ENCODE measurements at places on chromosomes 12 and 14.

DNA sequence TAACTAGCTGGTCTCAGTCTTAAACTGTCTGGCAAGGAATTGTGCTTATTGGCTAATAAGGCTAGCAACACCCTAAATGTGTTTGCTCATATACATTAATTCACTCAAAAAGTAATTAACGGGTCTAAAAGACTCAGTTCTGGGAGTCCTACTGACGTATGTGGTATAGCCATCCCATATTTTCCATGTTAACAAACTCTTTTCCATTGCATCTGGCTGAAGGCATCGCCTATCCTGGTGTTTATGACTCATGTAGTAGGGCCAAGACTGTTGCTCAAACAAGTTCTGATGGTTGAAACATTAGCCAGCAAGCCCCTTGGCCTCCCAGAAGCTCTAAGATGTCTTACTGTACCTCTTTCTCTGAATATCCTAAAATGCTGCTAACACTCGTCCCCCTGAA lies 98.5 kb downstream of the PHLDA1 start:
- no peak for DNase-seq

DNA sequence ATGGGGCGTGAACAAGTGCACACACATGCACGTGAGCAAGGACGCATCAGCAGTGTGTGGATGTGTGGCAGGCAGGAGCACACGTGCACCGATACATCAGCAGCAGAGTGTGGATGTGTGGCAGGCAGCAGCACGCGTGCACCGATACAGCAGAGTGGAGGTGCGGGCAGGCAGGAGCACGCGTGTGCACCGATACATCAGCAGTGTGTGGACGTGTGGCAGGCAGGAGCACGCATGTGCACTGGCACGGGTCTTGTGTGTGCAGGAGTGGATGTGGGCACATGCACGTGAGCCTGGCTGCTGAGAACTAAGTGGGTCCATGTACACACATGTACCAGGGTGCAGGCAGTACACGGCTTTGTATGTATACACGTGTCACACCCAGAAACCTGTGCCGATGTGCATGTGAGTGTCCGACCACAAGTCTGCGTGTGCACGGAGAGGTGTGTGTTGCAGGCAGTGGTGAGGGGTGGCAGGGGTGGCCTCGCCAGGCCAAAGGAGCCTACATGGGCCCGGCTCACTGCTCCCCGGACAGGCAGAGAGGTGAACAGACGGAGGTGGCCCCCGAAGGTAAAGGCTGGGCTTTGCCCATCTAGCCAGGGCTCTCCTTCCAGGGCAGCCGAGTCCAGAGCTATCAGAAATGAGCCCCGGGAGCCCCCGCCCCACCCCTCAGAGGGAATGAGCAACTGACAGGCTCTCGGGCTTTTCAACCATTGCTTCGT lies 53.9 kb downstream of the RFLNA start:
- DNase-seq: no peak

DNA sequence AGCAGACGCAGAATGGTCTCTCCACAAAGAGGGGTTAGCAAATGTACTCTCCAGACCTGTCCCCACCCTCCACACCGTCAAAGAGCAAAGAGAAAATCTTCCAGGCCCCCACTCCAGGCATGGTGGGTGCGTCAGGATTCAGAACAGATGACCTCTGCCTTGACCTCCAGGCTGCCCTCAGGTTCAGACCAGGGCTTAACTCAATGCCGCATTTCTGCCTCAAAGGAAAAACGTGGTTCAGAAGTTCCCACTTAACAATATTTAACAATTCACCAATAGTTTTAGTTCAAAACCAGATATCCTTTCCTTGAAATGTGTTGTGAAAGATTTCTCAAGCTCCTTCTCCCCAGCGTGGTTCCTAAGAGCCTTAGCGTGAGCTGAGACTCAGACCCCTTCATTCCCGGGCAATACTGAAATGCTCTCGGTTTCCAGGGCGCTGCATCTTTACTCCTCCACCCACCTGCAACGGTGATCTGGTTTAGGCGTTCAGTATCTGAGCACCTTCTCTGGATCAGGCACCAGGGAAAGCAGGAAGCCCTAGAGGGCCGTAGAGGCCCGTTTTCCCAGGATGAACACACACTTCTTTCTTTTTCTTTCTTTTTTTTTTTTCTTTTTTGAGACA lies 22.9 kb downstream of the HSP90AA1 start:
- DNase-seq: no peak

DNA sequence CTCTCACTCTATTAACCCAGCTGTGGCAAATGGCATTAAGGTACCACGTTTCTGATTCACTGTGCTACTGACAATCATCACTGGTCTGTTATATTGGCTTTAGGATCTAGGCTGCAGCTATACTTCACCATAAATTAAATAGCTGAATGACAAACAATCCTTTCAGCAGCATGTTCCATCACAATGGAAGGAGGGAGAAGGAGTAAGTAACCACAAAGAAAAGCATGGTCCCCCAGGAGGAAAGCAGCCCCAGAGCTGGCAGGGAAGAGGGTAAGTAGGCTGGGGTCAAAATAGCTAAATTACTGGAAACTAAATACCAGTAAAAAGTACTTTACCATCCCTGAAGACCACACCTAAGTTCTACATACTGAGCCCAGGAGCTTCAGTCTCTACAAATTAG lies 2.8 kb downstream of the ARMH4 start:
- no peak for DNase-seq

DNA sequence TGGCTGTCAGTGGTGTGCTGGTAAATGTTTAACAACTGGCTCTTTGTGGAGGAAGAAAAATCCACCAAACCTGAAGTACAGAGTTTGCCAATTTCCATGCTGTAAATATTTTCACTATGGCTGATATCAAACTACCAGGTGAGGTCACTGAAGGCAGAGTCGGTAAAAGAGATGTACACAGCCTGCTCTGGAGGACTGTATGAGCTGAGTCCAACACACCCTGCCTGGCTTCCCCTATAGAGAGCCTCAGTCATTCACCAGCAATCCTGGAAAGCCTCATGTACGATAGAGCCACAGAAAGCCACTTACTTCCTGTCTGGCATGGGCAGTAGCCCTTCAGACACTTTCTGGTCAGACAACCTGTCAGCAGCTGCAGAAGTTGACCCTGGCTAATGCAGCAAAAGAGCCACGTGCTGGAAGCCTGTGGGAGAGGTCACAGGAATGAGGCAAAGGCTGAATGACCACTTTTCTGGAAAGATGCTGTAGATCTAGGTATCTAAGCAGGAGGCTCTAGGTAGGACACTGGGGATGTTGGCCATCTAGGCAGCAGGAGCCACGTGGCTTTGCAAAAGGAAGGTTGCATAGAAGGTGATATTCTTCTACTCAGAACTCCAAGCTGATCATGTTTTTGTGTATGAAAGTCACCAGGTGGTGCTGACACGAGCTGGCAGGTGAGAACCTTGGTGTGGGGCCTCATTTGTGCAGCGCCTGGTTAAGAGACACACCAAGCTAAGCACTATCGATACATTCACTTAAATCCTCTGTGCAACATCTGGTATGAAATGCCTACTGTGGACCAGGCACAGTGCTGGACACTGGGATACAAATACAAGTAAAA lies 553.9 kb downstream of the VRK1 start:
- no peak for DNase-seq

DNA sequence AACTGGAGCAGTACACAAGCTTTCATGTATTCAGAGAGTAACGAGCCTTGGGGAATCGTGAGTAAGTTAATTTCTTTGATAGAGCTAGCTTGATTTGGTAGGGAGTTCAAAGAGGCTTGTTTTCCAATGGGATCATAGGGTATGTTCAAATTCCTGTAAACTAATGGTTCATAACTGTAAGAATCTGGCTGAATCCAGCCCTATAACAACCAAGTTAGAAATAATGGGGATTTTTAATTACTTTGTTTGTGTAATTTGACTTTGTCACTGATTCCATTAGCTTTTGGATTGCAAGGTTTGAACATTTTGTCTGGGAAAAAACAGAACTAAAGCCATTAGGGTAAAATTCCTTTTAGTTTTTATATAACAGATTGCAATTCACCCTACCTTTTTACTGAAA lies 94.0 kb downstream of the WNK1 start:
- no peak for DNase-seq

DNA sequence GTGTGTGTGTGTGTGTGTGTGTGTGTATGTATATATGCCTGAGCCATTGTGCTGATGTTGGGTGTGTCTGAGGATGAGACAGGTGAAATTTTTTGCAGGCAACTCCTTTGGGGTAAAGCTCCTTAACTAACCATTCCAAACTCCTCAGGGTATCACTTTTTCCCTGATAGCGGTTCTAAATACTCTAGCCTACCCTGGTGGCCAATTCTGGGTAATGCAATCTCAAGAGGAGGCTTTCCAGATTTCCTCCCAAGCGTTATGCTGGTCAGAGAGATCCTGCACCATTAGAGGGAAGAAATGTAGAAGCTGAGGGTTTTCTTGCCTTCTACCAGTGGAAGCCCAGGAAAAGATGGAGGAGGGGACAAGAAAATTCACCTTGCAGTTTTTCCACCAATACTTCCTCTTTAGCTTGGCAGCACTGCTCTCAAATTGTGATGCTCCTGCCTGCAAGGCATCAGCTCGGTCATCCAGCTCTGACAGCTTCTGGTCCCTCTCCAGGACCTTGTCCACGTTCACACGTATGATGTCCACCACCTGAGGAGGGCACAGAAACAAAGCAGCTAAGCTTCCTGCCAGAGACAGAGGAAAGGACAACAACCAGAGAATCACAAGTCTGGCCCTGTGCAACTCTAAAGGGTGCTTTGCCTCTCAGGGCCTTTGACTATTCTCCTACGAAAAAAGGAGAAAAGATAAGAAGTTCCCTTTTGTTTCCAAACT lies 4.9 kb downstream of the VAMP1 start:
- DNase-seq: peak; percentile 48

DNA sequence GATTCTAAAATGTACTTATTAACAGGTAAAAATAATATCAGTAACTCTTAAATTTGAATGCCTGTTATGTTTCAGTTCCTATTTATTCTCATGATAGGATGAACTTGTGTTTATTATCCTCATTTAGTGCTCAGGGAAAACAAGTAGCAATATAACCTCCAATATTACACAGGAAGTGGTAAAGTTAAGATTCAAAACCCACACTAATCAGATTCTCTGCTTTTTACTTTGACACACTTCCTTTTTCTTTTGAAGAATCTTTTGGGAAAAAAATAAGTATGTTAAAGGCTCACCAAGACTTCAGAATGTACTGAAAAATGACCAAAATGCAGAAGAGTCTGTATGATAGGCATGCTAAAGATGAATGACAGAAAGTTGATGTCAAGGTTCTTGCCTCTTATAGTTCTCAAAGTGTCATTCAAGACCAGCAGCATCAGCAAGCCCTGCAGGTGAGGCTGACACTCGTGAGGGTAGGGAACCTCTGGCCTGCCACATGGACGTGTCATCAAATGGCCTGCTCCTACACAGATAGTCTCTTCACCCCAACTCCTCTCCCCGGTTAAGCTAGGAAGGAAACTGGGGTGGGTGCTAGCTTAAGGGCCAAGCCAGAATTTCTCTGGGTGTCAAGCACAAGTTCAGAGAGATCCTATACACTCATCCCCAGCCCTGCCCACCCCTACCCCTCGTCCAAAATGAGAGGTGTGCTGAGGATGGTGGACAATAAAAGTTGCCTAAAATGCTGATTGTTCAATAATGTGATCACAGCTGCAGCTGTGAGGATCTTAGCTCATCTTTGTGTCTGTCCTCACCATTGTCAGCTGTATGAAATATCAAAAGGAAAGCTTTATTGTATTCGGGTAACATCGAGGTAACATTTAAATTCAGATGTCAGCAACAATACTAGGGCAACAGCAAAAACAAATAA lies 6.3 kb downstream of the TBPL2 start:
- no peak for DNase-seq

- no peak for DNase-seq
These were observed 57.9 kb upstream of the NAV3 start for GRCh38 chr12:77772676-77773298.

- DNase-seq: no peak
These were observed 77.2 kb downstream of the FERMT2 start for GRCh38 chr14:52873694-52874093.

DNA sequence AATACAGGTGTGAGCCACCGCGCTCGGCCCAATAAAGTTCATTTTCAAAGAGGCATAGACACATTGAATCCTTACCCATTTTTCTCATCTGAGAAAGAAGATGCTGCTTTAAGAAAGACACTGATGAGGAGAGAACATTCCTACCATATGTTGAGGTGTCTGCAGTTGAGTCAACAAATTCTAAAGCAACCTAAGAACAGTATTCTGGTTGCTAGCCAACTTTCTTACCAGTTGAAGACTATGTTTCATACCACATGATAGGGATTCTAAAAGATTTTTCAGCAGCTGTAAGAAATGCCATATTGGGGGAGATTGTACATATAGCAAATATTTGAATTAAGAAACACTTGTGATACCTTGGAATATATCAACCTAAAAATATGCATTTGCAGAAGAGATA lies 160.1 kb downstream of the SRGAP1 start:
- no peak for DNase-seq

DNA sequence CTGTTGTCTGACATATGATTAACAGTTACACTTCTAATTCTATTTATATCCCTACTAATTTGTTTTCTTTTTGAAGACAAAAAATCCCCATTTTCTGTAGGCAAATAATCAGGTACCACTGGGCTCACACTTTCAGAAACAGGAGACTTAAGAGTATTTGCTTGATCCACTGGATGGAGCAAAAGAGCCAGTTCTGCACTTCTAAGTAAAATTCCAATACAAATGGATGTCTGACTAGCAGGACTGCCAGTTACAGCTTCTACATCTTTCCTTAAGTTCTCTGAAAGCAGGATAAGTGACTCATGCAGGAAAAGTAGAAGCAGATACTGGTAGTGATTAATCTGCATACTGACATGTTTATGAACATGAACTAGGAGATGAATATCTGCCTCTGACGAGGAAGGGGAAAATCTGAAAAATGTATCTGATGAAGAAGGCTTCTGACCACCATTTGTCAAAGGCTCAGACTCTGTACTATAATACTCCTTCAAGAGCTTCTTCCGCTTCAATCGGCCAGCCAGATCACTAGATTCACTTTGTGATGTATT lies 73.8 kb upstream of the ANKS1B start:
- DNase-seq: no peak

DNA sequence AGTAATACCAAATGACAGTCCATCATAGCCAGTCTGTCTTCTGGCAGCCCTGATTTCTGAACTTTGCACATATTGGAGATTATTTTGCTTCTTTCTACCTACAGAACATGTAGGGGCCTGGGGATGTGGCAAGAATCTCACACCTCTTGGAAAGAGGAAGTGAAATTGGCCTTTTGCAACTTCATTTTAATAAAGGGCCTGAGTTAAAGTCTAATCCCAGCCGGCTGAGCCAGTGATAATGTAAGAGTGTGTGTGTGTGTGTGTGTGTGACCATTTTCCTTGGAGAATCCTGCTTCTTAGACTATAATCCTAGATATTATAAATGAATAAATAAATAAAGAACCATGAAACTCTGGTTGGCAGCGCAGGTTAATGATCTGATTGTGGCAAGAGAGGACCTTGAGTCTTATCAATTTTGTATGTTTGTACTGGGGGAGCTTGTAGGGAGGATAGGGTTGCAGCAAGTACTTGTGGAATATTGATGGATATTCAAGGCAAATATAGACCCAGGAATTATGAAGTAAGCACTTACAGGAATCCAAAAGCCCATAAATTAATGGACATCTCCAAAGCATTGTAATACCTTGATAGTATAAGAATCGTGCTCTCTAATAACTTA lies 233.2 kb upstream of the AMIGO2 start:
- DNase-seq: no peak

- no peak for DNase-seq
These were observed 7.3 kb downstream of the IFFO1 start for GRCh38 chr12:6548556-6548955.

GRCh38 chr14:73700325-73700724 lies 13.9 kb downstream of the PNMA1 start:
- no peak for DNase-seq

GRCh38 chr14:50622978-50623377 lies 45.1 kb downstream of the SAV1 start:
- no peak for DNase-seq

All from adrenal gland (tissue), 19 donors.